ENCODE measurements at places on chromosomes 16 and 17.

GRCh38 chr16:56212144-56212543 lies 20.9 kb downstream of the GNAO1 start:
- DNase-seq: no peak

DNA sequence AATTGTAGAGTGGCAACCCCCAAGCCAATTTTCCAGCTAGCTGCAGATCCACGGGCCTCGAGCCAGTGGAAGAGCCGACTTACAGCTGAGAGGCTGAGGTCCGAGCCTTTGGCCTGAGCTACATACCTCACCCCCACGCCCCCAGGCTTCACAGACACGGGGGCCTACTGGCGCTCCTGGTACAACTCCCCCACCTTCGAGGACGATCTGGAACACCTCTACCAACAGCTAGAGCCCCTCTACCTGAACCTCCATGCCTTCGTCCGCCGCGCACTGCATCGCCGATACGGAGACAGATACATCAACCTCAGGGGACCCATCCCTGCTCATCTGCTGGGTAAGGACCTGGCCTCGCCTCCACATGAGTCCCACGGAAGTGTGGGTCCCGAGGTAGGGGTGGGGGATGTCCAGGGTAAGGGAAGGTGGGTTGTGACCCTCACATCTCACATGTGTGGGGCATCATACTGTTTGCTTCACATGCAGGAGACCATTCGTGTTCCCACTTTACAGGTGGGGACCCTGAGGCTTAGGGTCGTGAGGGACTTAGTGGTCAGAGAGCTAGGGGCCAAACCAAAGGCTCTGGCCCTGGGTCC lies 3.4 kb downstream of the ACE start:
- DNase-seq: no peak

- DNase-seq: no peak
These were observed 25.7 kb downstream of the CALB2 start for GRCh38 chr16:71384073-71384724.

DNA sequence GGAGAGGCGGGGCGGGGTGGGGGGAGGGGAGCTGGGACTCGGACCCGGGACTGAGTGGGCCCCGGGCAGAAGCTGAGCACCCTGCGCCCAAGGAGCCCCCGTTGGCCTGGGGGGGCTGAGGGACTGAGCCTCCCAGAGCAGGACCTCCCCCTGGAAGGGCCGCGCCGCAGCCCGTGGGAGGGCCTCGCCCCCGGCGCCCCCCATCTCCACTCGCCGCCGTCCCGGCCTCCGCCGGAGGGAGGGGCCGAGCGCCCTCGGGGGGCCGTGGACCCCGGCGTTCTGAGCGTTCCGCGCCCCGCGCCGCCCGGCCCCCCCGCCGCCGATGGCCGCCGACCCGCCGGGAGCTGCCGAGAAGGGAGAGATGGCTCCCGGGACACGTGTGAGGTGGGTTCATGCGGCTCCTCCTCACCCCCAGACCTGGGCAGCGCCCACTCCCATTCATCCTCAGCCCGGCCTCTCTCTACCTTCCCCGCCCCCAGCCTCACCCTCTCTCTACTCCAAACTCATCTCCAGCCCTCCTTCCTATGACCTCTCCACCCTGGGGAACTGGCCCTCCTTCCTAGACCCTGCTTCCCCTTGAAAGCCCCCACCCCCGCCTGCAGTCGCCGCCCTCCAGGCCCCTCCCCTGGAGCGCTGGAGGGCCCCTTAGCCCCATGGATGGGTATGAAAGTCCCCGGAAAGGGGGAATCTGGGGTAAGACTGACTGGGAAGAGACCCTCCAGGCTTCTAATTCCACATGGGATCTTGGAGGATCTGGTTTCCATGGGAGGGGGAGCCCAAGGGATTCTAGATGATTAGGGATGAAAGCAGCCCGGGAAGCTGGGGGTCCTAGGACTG lies 922 bp downstream of the FBXL19 start:
- DNase-seq: no peak

- no peak for DNase-seq
These were observed 5.2 kb upstream of the CCDC182 start for GRCh38 chr17:57750109-57750871.

GRCh38 chr17:28738680-28739384 lies 5.0 kb upstream of the TRAF4 start:
- DNase-seq: no peak

- no peak for DNase-seq
These were observed 1243.8 kb downstream of the CDH8 start for GRCh38 chr16:60792437-60792836.

DNA sequence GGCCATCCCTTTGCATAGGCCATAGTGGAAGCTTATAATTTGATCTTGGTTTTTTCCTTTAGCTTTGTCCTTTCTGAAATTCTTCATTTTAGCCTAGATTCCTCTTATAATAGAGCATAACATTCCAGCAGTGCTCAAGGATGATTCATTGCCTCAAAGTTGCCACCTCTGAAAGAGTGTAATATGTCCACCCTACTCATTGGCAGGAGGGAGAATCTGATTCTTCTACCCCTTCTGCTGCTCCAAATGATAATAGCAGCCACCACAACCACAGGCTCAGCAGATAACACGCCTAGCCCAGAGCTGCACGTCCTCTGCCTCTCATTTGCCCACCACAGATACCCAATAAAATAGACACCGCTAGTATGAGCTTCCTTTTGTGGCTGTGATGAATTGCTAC lies 337.4 kb upstream of the HSBP1 start:
- DNase-seq: no peak

DNA sequence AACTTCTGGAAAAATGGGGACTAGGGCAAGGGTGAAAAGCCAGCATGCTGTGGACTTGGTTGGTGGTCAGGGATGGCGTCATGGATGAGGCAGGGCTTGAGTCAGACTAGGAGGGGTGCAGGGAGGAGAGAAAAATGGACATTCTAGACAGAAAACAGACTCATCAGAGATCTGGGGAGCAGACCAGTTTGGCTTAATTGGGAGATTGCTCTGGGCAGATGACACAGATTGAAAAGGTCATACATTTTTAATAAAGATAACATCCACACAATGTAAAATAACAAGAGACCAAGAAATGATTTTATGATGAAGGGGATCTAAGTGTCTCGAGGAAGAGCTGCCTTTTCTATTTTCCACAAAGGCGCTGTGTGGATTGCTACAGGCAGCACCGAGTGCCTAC lies 326.3 kb downstream of the XYLT1 start:
- DNase-seq: peak; percentile 18

DNA sequence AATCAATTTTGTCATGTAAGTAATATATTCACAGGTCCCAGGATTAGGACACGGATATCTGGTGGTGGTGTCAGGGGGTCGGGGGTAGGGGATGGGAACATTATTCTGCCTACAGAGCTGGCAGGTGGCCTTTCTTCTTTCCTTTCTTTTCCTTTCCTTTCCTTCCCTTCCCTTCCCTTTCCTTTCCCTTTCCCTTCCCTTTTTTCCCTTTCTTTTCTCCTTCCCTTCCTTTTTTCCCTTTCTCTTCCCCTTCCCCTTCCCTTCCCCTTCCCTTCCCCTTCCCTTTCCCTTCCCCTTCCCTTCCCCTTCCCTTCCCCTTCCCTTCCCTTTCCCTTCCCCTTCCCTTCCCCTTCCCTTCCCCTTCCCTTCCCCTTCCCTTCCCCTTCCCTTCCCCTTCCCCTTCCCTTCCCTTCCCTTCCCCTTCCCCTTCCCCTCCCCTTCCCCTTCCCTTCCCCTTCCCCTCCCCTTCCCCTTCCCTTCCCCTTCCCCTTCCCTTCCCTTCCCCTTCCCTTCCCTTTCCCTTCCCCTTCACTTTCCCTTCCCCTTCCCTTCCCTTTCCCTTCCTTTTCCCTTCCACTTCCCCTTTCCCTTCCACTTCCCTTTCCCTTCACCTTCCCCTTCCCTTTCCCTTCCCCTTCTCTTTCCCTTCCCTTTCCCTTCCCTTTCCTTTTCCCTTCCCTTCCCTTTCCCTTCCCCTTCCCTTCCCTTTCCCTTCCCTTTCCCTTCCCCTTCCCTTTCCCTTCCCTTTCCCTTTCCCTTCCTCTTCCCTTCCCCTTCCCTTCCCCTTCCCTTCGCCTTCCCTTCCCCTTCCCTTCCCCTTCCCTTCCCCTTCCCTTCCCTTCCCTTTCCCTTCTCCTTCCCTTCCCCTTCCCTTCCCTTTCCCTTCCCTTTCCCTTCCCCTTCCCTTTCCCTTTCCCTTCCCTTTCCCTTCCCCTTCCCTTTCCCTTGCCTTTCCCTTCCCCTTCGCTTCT lies 145.9 kb downstream of the PRKCB start:
- DNase-seq: no peak

GRCh38 chr16:84600343-84601229 lies 17.3 kb downstream of the COTL1 start:
- no peak for DNase-seq

DNA sequence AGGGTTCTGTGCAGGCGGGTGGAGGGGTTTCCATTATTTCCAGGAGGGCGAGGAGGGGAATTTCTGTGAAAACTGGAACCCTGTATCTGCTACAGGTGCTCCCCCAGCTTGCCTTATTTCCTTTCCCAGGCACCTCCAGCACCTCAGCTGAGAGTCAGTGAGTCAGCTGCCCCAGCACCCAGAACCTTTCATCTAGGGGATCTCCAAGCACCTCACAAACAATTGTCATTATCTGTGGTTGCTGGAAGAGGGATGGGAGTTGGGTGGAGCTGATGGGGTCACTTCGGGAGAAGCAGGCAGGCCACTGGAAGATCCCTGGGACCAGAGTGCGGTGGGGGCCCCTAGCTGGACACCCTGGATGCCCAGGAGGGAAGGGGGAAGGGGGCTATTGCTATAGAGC lies 10.0 kb upstream of the CLUH start:
- DNase-seq: no peak

- DNase-seq: no peak
These were observed 20.3 kb downstream of the CLUH start for GRCh38 chr17:2691069-2691871.

GRCh38 chr16:69867784-69868560 lies 83.2 kb upstream of the CLEC18A start:
- DNase-seq: no peak

DNA sequence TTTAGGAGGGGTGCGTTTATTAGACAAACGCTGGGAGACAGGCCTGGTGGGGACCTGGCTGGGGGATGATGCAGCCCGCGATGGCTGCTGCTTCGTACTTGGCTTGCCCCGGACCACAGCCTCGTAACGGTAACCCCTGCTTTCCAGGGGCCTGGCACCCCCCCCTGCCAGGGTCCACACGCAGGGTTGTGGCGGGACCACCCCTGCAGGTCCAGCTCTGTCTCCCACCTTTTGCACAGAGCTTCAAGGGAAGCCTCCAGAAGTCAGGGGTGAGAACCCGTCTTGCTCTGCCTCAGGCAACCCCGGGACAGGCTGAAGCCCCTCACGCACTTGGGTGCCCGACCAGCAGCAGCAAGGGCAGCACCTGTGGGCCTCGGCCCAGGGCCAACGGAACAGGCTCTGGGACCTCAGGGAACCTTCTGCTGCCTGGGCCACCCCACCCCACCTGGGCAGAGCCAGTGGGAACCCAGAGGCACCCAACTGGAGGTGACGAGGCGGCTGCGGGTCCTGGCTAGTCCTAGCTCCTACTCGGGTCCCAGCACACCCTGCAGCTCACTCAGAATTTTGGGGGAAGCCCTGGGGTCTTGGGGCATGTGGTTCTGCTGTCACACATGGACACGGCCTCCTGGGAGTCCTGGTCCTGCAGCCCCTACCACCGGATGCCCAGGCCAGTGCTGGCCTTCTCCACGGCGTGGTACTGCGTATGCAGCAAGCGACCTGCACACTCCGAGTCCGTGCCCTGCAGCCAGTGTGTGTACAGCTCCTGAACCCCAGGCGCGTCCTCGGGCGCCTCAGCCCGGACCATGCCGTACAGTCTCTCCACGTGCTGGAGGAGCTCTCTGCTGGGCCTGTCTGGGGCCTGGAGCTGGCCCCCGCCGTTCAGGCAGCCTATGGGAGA lies 3.1 kb downstream of the HAGHL start:
- DNase-seq: no peak

- DNase-seq: no peak
These were observed 50.7 kb upstream of the TAC4 start for GRCh38 chr17:49898366-49899190.

DNA sequence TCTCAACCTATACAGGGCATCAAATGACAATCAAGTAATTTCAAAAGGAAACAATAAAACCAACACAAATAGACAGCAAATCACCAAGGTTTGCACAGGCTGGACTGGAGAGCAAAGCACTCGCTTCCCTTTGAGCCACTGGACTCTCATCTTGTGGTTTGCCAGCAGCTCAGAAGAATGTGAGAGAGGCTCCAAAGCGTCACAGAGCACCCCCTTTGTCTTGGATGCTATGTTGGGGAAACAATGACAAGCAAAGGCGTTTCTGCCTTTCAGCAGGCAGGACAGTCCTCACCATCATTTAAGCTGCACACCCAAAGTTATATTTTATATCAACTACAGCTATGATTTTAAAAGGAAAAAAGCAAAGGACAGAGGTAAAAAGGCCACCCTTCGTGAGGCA lies 13.2 kb downstream of the SLC6A4 start:
- DNase-seq: no peak

GRCh38 chr17:67364847-67365737 lies 1.3 kb downstream of the PSMD12 start:
- DNase-seq: no peak

DNA sequence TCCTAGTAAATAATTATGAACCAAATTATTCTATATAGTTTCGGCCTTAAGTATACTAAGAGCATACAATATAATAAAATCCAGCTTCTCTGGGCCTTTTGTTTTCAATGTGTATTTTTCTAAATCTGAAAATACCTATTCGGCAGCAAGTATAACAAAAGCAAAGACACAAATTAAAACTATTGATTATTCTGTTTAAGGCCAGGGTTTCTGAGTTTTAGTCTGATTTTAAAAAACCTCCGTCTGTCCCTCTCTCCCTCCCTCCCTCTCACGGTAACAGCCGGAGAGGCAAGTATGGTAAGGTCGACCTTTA lies 1.5 kb downstream of the TOB1 start:
- no peak for DNase-seq

DNA sequence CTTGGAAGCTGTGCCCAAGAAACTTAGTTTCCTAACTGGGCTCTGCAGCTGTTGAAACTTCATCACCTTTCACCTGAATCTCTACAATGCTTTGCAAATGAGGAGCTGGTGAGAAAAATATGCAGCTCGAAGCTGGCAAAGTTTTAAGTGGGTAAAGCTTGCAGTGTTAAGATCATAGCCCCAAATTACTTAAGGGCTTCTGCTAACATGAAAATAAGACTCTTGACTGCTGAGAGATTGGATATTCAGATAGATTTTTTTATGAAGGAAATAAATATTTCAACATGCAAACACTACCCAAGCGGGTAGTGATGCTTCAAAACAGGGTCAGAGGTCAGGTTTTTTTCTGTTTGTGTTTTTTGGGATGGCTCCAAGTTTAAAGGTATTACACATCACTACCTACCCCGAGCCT lies 278.7 kb downstream of the FTO start:
- DNase-seq: no peak

DNA sequence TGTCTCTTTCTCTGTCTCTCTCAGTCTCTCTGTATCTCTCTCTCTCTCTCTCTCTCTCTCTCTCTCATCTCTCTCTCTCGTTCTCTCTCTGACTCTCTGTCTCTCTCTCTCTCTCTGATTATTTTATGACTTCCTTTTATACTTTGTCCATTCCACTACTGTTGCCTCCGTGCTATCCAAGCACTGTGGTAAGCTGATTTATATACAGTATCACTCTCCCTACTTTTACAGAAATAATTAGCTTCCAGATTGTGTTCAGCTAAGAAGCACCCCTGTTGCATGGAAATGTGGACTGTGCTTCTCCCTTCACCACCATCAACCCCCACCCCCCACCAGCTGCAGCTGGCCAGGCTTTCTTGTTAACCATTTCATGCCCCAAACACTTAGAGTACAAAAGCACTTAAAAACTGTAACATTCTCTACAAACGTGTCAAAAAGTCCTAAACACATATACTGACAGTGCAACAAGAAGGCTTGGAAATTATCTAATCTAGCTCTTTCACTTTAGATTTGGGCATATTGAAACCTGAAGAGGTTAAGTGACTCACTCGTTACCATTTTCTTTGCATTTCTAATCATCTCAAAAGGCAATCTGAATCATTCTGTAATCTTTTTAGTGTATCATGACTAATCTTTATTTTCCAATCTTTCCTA lies 11.6 kb upstream of the TMEM100 start:
- DNase-seq: peak; percentile 59

Data from fibroblast of mammary gland (primary cell).